Suppressor macrophage treated with lipopolysaccharide for 1 hour (primary cell): ENCODE measurements at places on chromosomes 2 and 18.

DNA sequence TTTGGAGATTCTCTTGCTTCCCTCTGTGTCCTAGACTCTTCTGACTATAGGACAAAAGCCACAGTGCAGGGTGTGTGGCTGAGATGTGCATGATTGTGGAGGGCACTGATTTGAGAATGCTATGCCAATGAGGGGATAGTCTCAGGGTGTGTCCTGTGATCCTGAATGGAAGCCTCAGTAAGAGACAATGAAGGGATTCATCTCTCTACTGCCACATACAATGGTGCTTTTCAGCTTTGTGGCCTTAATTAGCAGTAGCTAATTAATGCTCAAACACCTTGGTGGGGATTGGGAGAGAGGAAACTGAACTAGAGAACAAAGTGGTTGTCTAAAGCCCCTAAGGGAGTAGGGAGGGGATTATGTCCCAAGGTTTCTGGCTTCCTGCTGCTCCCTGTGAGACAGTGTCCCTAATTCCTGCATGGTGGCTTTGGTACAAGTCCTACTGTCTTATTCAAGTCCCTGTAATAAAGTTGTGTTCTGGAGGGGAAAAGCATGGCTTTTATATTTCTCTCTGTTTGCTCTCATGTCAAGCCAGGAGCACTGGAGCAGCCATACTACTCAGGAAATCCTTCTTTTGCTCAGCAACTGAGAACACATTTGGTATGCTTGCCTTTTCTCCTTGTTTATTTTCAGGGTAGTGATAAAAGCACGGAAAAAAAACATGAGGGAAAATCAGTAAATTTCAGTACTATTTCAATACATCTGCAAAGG, 415.2 kb upstream of the TCF4 start:
- DNase-seq: no peak

- DNase-seq: no peak
Measured at GRCh38 chr2:106026271-106027190, 167.6 kb downstream of the UXS1 start.

DNA sequence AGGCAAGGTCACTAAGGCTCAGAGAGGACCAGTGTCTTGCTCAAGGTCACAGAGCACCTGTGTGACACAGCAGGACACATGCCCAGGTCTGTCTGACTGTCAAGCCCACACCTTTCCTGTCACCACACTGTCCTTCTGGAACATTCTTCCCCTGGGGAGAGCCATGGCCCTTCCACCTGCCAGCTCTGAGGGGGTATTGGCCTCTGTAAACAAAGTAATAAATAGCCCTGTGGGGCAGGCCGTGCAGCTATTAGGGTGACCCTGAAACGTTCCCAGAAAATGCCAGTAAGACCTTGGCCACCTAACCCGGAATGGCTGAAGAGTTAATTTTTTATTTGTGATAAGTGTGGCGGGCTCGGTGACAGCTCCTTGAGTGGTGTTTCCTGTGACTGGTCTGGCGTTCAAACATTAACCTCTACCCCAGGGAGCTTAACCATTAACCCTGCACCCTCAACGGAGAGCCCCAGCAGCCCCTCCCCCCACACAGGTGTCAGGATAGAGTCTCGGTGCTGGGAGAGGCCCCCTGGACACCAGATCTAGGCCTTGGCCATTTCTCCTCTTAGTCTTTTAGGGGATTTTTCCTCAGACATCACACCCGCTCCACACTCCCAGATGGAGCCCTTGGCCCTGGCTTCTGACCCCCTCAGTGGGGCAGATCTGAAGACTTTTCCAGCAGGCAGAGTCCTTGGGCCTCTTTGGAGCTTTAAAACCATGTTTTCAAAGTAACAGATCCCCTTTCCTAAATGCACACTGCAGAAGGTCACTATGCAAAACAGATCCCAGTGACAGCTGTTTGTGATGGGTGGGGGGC, 36.6 kb downstream of the SCTR start:
- DNase-seq: no peak

DNA sequence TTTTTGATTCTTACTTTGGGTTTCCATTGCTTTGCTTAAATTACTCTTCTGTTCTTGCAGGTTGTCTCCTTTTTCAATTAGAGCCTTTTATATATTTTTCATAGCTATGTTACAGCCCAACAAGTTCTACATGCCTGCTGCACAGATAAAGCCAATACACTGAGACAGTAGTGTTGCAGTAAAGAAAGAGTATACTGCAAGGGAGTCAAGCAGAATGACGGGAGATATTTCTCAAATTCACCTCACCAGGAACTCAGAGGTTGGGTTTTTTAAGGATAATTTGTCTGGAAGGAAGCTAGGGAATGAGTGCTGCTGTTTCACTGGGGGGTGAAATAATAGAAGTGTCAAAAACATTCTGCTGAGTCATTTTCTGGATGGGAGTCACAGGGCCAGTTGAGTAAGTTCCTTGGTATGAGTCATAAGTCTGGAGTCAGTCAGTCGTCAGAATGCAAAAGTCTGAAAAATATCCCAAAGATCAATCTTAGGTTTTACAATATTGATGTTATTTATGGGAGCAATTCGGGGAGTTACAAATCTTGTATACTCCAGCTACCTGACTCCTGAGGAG, 193.0 kb upstream of the RGPD4 start:
- no peak for DNase-seq

- DNase-seq: no peak
Measured at GRCh38 chr18:75694292-75694691, 266.8 kb upstream of the SMIM21 start.

- DNase-seq: peak; percentile 45
Measured at GRCh38 chr2:15940661-15941480, 521 bp downstream of the MYCN start.

DNA sequence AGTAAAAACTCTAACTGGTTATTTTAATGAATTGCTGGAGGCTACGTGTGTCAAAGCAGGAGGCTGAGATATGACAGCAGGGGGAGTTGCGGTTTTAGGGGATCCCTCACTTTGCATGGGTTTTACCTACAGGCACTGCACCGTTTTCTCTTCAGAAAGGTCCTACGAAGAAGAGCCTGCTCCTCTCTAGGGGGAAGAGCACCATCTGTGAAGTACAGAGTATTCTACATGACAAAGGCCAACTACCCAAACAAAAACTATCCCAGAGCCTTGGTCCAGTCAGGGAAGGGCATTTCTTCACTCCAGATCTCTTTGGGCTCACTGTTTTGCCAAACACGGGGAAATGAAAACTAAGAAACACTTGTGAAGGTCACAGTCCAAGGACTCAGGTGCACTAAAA, 696.7 kb upstream of the SOX11 start:
- DNase-seq: no peak

GRCh38 chr18:43931439-43931838, 654.1 kb upstream of the SYT4 start:
- DNase-seq: no peak

GRCh38 chr18:29248805-29249204, 1071.9 kb upstream of the CDH2 start:
- no peak for DNase-seq
